ENCODE measurements at places on chromosomes 5 and 9.

DNA sequence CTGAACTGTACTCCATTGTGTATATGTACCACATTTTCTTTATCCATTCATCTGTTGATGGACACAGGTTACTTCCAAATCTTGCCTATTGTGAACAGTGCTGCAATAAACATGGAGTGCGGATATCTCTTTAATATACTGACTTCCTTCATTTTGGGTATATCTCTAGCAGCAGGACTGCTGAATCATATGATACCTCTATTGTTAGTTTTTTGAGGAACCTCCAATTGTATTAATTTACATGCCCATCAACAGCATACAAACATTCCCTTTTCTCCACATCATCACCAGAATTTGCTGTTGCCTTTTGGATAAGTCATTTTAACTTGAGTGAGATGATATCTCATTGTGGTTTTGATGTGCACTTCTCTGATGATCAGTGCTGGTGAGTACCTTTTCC lies 81.8 kb upstream of the FAM120A start:
- DNase-seq, result no peak

- DNase-seq, result no peak
These were observed 82.9 kb downstream of the CEMIP2 start for GRCh38 chr9:71685394-71685793.

- DNase-seq, result no peak
These were observed 302.7 kb downstream of the EPB41L4A start for GRCh38 chr5:112116371-112116770.

DNA sequence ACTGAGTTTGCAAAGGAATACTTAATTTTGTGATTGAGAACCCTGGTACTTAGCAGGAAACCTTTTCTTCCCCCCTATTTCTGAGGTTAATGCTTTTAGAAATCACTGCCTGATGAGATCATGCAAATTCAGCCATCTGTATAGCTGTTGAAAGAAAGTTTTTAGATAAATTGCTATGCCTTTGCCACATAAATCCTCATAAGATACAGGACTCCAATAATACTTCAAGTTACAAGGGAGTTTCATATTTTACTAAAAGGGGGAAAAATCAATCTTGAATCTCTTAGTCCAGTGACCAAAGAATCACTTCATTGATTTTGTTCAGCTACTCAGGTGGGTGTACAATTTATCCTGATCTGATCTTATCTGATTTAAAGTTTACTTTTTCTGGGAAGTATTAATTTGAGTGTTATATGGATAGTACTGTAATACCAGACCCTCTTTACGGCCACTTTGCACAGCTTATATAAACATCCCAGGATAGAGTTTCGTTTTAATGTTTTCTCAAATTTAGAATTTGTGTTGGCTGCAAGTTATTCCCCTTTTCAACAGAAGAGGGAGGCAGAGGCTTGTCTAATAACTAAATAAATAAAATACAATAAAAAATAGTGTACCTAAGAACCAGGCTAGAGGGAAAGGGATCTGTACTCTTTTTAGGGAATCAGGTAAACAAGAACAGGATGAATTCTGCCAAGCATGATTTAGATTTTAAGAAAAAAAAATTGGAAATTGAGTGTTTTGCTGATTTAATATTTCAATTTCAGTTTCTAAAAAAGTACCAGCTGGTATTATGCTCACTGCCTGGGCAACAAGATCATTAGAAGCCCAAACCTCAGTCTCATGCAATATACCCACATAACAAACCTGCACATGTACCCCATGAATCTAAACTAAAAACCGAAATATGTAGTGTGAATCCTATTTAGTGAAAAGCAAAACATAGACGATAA lies 69.1 kb downstream of the PSAT1 start:
- DNase-seq, result no peak

Data from HS-27A (cell line).